ENCODE measurements at places on chromosomes 7 and 10.
A peak's percentile ranks its signal among the peaks of the same experiment; 100 is the strongest.

DNA sequence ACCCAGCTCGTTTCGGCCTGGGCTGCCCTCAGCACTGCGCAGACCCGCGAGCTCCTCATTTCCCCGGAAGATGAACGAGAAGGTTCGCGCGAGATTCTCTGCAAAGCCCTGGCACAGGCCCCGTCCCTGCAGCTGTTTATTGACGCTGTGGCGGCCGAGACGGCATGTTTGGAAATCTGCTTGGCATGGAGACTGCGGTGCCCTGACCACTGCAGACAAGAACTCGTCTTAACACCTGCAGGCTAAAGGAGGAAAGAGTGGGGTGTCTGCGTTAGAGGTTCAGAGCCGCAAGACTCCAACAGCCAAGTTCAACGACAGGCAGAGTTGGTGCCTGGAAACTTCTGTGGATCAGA lies 125.6 kb downstream of the DNAJB6 start:
- no peak for DNase-seq

- no peak for DNase-seq
Observed at GRCh38 chr10:12177642-12178041, 18.0 kb downstream of the NUDT5 start.

DNA sequence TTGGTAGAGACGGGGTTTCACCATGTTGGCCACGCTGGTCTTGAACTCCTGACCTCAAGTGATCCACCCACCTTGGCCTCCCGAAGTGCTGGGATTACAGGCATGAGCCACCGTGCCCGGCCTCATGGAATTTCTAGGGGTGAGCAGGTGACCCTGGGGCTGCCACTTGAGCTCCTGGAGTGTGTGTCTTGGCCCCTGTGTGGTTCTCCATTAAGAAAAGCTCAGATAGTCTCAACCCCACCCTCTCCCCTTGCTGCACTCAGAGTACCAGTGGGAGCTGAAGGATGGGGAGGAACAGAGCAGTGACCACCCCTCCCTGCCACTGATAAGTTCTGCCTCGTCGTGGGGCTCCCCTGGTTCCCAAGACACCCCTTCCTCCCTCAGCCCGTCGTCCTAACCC lies 45.3 kb downstream of the RCC1L start:
- DNase-seq: no peak

DNA sequence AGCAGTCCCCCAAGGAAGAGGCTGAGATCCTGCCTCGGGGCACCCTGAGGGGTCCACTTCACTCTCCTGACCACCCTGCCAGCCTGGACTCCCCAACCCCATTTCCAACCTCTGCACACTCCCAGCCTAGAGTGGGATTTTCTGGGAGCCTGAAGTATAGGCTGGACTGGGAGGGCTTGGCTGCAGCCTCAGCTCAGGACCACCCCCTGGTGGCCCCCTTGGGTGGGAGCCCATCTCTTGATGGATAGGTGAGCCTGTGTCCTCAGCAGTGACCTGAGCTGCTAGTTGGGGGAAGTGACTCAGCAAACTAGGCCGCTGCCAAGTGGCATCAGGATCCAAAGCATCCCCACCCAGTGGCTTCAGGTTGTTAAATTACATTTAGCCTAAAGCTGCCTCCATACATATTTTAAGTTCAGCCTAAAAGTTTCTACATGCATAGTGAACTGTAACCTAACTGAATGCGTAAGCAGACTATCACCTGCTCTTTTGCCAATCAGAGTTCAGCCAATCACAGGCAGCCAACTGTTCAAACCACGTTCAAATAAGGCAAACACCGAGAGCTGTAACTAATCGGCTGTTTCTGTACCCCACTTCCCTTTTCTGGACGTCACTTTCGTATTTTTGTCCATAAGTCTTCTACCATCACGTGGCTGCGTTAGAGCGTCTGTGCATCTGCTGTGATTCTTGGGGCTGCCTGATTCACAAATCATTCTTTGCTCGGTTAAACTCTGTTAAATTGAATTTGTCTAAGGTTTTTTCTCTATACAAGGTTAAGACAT lies 144.0 kb downstream of the PLPP4 start:
- DNase-seq: no peak

GRCh38 chr10:132366006-132366405 lies 31.0 kb upstream of the PWWP2B start:
- no peak for DNase-seq

- DNase-seq: no peak
Observed at GRCh38 chr7:82209179-82209747, 234.3 kb downstream of the CACNA2D1 start.

- DNase-seq: no peak
Observed at GRCh38 chr10:5151076-5151475, 33.9 kb downstream of the AKR1C8 start.

- DNase-seq: no peak
Observed at GRCh38 chr7:27239387-27240014, 3.1 kb upstream of the EVX1 start.

GRCh38 chr10:11483201-11484148 lies 128.0 kb downstream of the USP6NL start:
- no peak for DNase-seq

DNA sequence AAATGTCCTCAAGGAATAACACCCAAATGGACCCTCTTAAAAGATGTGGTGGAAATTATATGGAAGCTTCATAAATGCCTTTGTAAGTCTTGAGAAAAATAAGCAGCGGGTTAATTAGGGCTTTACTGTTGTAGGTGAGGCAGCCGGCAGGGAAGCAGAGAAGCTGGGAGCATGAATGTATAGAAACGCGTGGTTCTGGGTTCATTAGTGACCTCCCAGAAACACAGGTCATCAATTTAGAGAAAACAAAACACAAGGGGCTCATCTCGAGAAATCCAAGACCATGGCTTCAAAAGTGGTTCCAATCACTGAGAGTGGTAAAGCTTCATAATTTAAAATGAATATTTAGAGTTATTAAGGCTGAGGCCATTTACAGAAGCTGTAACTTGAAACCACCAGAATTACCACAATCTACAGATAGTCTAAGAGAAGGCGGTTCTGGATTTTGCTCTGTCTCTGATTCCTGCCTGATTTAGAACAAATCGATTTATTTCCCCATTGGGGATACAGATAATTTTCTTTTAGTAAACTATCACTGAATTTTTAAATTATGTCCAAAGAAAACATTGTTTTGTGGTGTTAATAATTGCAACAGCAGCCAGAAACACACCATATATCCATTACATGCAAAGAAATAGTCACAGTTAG lies 20.7 kb downstream of the GARIN1A start:
- no peak for DNase-seq

DNA sequence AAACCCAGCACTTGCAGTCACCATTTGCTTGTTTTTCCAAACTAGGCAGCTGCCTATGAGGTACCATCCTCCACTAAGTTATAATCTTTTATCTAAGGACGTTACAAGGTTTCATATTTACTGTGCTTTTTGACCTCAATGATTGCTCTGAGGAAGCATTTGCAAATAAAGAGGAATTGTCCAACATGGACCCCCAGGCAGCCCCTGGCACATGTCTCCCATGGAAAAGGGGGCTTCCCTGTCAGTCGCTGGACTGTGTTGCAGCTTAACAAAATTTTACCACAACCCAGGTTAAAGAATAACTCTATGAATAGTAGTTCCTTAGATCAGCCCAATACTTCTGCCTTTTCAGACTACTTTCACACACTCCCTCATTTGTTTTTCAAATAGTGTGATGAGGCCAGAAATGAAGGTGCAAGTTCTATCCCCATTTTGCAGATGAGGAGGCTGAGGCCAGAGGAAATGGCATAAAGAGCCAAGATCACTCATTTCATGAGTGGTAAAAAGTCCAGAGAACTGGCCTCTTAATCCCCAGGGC lies 52.8 kb upstream of the ZPBP start:
- DNase-seq: no peak

DNA sequence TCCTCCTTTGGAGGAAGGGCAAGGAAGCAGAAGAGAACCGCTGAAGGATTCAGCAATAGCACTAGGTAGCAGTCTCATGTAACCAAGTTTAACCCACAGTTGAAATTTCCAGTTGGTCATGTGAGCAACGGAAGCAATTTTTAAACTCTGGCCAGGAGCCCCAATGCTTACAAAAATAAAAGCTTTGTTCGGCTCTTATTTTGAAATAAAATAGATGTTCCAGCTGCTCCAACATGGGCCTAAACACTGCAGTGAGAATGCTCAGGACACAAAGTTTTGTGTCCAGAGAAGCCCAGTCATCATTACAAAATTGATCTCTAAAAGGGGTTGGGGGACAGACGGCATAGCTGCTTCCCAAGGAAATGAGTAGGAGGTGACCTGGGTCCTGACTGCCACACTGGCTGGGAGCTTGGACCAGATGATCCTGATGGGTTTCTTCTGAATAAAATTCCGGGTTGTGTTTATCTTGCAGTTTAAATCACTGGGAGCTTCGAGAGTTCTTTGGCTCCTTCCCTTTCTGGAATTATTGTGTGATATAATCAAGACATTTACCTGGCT lies 452 bp upstream of the TMEM140 start:
- DNase-seq: no peak

GRCh38 chr10:2986391-2986801 lies 81.0 kb upstream of the PFKP start:
- no peak for DNase-seq

GRCh38 chr10:68696018-68696417 lies 25.0 kb upstream of the CCAR1 start:
- DNase-seq: no peak

DNA sequence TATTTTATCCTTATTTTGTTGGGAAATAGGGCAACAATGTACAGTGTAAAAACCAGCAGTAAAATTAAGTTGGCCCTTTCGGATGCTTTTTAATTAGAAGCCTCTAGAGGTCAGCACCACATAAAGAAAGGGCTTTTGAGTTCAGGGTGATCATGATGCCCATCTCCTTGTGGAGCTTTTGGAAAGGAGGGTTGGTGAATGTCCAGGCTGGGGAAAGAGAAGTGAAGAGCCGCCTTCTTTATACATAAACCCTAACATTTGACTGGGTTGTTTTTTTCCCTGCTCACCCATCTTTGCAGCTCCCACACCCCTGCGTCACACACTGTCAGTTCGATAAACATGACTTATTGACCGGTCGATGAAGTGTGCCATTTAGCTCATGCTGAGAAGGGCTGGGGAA lies 29.8 kb downstream of the MTURN start:
- peak; percentile 33 for DNase-seq

GRCh38 chr10:93751832-93752231 lies 5.9 kb upstream of the LGI1 start:
- peak; percentile 34 for DNase-seq

DNA sequence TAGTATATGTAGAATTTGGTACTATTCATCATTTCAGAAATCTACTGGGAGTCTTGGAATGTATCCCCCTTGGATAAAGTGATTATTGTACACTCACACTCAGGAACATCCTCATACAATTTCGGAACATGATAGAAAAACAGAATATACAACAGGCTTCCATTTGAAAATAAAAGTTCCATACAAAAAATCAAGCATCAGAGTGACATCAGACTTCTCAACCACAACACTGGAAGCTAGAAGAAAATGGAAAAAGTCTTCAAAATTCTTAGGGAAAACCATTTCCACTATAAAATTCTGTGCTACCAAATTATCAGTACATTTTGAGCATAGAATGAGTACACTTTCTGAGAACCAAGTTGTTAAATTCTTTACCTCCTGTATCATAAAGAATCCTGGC lies 8.8 kb downstream of the LYZL1 start:
- DNase-seq: peak; percentile 6

DNA sequence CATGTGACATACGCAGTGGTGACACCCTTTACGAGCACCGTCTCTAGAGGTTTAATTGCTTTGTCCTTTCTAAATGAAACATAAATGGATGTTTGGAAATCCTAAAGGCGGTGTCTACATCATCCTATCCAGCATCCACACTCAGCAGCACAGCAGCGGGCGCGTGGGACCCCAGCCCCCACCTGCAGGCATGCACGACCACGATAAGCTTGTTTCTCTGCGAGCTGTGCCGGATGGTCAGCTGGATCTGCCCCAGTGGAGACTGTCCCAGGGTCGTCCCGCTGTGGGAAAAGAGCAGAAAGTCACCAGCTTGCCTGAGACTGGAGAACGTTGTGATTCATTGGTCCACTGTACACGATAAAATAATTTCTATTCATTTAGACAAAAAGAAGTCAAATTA lies 34.2 kb upstream of the NCAPG2 start:
- DNase-seq: no peak

GRCh38 chr10:10797513-10797912 lies 220.2 kb upstream of the CELF2 start:
- no peak for DNase-seq

DNA sequence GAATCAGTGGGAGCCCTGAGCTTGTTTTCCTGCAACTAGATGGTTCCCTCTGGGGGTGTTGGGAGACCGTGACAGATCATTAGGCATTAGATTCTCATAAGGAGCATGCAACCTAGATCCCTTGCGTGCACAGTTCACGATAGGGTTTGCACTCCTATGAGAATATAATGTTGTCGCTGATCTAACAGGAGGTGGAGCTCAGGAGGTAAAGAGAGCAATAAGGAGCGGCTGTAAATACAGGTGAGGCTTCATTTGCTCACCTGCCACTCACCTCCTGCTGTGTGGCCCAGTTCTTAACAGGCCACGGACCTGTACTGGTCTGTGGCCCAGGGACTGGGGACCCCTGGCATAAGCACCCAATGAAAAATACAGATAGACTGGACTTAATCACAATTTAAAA lies 10.7 kb downstream of the SLC26A3 start:
- DNase-seq: no peak

DNA sequence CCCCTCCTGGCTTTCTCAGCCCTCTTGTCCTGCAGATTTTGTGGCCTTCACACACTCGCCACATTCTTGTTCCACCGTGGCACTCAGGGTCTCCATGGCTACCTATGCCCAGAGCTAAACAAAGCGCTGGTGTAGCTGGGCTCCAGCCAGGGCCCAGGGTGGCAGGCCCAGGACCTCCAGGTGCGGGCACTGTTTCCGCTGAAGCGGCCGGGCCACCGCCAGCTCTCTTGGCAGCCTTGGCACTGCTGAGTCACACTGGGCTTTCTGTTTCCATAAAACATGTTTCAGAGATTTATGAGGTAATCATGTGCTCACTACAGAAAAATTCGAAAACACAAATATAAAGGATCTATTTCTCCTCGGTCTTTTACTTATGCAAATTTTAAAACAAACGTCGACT lies 51.3 kb downstream of the AOC1 start:
- DNase-seq: no peak

DNA sequence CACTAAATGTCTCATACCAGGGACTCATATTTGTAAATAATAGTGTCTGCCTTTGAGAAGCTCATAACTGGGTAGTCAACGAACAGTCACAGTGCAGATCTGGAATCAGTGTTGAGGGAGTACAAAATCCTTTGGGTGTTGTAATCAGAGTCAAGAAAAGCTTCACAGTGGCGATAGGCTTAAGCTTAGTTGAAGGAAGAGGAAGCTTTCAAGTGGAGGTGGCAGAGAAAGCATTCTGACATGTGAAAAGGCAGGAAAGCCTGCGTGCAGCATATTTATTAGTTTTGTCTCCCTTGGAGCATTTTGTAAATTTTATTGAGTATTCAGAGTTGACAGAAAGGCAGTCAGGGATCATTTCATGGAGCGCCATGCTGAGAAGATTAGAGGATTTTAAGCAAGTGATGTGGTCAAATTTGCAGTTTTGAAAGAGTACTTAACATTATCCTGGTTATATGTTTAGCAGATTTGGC lies 104.9 kb downstream of the ADK start:
- DNase-seq: no peak
